GM23248 (cell line): ENCODE measurements at places on chromosomes 1 and 21. TPM values are rescaled to one million over a fixed set of nuclear protein-coding genes. Genes with fewer than 3 reads are reported as not detected.

Gene LCE1A
- not detected in 2 replicates for polyA plus RNA-seq

Gene RCC2
- polyA plus RNA-seq = 10.9 and 11.3 TPM in 2 replicates

Gene FOXO6
- not detected in 2 replicates for polyA plus RNA-seq

Gene NBPF26
- 4.6 and 5.3 TPM in 2 replicates for polyA plus RNA-seq

Gene GBP4
- 0.03 TPM in 1 of 2 replicates, not detected in the other for polyA plus RNA-seq

Gene AZIN2
- polyA plus RNA-seq = 2.8 and 4.4 TPM in 2 replicates

Gene NR5A2
- polyA plus RNA-seq = 0.06 TPM in 1 of 2 replicates, not detected in the other
